CD4-positive, alpha-beta memory T cell (primary cell): ENCODE measurements at places on chromosomes 5 and 9. TPM values are rescaled to one million over a fixed set of nuclear protein-coding genes. Genes with fewer than 3 reads are reported as not detected.

DNA sequence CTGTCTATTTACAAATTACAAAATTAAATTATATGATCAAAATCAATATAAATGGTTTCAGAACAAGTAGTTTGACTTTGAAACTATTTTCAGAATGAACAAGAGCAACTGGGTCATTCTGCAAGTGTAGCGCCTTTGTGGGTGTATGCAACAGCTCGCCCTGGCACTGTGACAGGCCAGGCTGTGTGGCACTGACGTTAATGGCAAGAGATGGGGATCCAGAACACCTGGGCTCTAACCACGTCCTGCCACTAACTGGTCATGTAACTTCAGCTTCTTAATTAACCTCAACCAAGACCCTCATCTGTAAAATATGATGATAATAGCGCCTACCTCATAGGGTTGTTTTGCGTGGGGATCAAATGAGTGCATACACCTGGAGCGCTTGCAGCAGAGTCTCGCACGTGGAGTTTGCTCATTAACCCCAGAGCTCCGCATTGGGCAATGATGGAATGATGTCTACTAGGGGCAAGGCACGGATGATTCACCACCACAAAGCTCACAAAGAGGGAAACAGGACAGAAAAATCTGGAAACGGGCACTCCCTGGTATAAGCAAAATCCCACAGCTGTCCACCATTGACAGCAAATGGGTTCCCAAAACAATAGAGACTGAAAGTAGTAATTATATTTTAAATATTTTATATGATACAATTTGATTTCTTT is 639.4 kb downstream of the SEMA5A start:
- DNase-seq, result no peak

DNA sequence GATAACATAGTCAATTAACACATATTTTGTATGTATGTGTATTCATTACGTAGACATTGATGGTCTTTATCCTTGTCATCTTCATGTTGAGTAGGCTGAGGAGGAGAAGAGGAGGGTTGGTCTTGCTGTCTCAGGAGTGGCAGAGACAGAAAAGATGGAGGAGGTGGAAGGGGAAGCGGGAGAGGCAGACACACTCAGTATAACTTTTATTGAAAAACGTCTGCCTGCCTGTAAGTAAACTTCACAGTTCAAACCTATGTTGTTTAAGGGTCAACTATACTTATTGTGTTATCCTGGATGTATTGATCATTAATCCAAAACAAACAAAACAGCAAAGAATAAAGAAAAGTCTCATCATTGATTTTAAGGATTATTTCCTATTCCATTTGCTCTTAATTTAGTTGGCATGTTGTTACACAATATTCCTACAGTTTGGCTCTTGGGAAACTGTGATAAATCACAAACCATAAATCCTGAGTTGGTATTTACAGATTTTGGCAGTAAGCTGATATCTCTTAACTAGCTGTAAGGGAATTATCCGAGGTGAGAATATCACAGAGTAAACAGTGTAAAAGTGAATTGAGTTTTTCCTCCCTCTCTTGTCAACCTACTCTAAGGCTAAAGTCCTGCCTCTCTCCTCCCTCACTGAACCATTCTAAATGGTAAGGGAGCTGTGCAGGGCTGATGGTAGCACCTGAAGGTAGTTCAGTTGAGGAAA is 487.2 kb downstream of the SPATA31D1 start:
- no peak for DNase-seq

GRCh38 chr5:154406826-154407225 is 39.0 kb upstream of the SAP30L start:
- no peak for DNase-seq

- DNase-seq, result no peak
These were observed 172.1 kb upstream of the GAS1 start for GRCh38 chr9:87119328-87119881.

The OR1L4 gene
- not detected for polyA plus RNA-seq

The TAF11L5 gene
- polyA plus RNA-seq, result not detected

The PANK3 gene
- polyA plus RNA-seq, result 8.7 TPM

The WDR38 gene
- not detected for polyA plus RNA-seq
